Central memory CD4-positive, alpha-beta T cell (primary cell): ENCODE measurements at places on chromosomes 4 and X.

GRCh38 chr4:3630598-3631543 lies 98.6 kb upstream of the LRPAP1 start:
- DNase-seq: no peak

DNA sequence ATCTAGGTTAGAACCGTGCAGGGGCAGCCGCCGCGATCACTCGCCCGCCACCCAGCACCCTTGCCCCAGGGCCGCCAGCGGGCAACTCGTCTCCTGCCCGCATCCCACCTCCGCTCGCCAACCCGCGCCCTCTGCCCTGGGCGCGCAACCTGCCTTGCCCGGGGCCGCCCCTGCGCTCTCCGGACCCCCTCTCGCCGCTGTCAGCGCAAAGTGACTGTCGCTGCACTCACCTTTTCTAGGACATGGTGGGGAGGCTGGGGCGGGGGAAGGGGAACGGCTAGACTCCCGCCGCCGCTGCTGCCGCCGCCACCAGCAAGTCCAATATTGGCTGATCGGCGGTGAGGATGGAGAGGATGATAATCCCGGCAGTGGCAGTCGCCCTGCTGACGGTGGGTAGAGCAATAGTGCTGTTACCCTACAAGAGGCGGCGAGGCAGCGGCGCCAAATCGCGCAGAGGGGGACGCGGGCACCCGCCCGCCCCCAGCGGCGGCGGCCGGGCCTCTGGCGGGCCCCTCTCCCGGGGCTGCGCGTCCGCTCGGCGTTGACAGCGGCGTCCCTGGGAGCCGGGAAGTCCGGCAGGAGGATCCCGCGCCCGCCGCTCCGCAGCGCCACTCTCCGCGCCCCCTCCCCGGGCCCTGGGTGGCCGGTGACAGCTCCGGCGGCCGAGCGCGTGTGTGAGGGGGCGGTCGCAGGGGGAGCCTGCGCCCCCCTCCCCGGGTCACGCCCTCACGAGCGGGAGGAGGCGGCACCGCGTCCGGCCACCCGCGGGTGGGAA lies 2.3 kb upstream of the NR3C2 start:
- DNase-seq: peak; percentile 55

- no peak for DNase-seq
Measured at GRCh38 chrX:15416133-15416993, 32.1 kb upstream of the VEGFD start.

- no peak for DNase-seq
Measured at GRCh38 chrX:13022926-13023325, 21.5 kb downstream of the FAM9C start.

DNA sequence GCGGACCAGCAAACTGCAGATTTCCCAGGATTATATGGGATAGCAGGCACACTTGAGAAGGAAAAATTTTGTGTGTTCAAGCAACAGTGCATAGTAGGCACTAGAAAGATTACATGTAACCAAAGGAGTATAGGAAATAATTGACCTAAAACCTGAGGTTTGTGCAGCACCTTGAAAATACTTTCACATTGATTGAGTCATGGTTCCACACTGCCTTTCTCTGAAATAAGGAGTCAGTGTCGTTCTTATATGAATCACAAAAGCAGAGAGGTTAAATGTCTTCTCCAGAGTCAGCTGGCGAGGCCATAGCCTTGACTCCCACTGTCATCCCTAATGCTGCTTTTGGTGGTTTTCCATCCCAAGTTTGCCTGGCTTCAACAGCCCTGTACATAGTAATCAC lies 138.9 kb downstream of the SOWAHB start:
- no peak for DNase-seq

GRCh38 chr4:113537628-113538027 lies 223.9 kb downstream of the CAMK2D start:
- DNase-seq: no peak

DNA sequence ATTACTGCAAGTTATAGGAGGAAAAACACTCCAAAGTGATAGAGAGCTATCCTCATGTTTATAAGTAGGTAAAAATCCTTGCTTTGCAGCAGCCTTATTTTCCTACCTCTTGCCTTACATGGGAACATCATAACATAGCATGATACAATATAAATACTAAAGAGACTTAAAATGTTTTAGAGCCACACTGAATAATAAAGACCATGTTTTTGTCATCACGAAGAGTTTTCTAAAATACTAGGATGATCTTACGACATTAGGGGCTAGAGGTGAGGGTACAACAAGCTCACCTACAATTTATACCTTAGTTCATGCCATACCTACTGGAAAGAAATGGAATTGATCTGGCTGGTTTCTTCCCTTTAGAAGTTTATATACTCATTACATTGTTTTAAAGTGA lies 184.8 kb downstream of the FBXW7 start:
- no peak for DNase-seq

GRCh38 chr4:3865986-3866812 lies 100.0 kb downstream of the ADRA2C start:
- DNase-seq: no peak

DNA sequence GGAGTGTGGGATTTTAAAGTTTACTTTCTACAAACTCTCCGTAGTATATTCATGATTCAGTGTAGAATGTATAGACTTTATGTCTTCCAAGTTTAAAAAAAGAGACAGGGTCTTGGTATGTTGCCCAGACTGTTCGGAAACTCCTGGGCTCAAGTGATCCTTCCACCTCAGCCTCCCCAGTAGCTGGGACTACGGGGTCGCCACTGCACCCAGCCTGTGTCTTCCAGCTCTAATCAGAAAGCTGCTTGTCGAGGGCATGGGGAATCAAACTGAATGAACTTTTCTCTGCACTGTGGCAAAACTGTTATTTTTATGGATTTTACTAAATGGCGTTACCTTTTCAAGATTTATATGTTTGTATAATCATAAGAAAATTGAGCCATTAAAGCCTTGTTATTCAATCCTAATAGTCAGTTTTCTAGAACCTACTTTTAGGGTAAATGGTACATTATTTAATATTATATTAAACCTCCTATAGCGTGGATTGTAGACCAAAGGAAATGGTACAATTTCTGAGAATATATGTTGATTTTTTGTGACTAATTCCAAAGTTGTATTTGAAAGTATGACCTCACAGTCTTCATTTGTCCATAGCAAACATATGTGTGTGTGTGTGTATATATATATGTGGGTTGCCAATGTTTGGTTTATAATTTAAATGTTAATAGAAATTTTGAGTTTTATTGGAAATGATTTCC lies 1.1 kb downstream of the BLOC1S4 start:
- no peak for DNase-seq

GRCh38 chr4:85953651-85954018 lies 406.2 kb downstream of the MAPK10 start:
- no peak for DNase-seq

DNA sequence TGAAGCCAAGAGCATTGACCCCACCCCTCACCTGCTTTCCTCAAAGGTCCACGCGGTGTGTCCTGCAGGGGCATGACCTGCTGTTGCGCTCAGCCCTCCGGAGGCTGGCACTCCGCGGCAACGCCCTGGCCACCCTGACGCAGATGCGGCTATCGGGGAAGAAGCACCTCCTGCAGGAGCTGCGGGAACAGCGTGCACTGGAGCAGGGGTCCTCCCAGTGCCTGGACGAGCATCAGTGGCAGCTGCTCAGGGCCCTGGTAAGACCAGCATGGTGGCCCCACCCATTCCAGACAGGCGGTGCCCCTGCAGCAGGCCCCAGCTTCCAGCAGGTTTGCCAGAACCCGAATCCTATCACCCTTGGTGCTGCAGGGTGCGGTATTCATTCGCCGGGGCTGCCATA lies 86.0 kb downstream of the EVC start:
- no peak for DNase-seq

GRCh38 chr4:116150152-116150551 lies 935.2 kb downstream of the TRAM1L1 start:
- no peak for DNase-seq

- no peak for DNase-seq
Measured at GRCh38 chr4:47110546-47111132, 79.3 kb downstream of the GABRB1 start.

DNA sequence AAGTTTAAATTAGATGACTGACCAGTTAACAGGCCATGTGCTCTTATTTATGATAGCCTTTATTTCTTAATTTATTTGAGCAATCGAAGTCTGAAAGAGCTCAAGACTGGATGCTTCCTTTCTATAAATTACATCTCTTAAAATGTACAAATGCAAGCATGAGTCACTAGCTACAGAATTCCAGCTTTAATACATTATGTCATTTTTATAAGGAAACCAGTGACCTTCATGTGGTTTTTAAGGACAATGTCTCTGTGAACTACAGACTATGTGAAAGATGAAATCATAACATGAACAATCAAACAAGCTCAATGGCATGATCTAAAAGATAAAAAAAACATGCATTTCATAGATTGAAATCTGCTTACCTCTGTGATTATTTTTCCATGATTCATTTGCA lies 15.4 kb downstream of the HTR2C start:
- no peak for DNase-seq

DNA sequence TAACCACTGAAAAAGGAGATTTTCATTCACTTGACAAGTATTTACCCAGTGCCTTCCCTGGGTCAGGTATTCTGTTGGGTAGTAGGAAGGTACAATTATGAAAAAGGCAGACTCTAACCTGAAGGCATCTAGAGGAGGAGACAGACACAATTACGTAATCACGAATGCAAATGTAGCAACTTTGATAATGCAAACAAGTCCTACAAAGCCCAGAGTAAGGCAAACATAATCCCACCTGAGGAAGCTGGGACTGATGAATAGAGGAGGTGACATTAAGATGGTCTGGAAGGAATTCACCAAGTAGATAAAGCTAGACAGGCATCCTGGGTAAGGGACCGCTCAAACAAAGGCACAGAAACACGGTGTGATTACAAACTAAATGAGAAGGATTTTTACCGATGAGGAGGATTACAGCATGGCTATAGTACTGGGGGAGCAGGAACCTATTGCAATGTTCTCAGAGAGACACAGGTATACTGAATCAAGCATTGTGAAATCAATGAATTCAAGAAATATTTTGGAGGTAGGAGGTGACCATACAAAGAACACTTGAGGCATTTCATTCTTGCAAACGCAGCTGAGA lies 37.1 kb downstream of the TMEM150C start:
- DNase-seq: no peak

- DNase-seq: no peak
Measured at GRCh38 chrX:16308773-16309172, 141.5 kb downstream of the MAGEB17 start.

DNA sequence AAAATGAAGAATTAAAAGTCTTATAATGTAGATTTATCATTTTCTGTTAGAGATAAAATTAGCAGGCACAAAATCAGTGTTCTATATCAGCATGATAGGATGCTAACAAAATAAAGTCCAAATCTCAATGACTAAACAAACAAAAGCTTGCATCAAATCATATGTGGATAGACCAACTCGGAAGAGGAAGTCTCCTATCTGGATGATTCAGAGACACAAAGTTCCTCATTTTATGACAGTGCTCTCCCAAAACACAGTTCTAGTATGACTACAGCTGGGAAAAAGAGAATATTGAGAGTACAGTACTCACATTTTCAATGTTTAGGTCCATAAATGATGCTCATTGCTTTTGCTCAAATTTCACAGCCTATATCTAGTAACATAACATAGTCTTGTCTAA lies 376.1 kb upstream of the CTSO start:
- DNase-seq: no peak

GRCh38 chr4:56906489-56907393 lies 959 bp upstream of the REST start:
- peak; percentile 19 for DNase-seq

GRCh38 chrX:155108427-155108826 lies 37.1 kb downstream of the BRCC3 start:
- no peak for DNase-seq

DNA sequence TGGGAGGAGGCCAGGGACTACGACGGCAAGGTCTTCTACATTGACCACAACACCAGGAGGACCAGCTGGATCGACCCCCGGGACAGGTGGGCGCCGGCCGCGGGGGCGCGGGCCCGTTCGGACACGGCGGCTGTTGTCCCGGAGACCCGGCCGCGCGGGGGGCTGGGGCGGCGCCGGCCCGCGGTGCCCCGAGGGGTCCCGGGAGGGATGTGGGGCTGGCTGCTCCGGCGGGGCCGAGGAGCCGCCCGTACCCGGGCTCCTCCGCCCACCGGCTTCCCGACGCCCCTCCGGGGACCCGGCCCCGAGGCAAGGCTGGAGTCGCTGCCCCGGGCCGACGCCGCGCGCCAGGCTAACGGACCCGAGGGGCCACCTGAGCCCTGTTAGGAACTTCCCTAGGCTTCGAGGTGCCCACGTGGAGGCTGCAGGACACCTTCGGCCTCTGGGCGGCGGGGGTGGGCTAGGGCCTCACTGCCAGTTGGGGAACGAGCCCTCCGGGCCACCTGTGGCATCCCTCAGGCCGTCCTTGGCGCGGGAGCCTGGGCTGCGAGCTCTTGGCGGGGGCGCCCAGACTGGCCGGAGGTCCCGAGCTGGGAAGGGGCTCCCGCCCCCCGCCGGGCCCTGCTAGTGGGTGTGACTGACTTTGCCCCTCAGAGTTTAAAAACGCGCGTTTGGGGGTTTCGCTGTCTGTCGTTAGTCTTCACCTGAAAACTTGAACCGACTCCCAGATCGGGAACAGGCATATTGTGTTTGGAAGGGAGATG lies 660 bp downstream of the WWC2 start:
- DNase-seq: no peak

GRCh38 chr4:12689457-12689856 lies 794.7 kb downstream of the RAB28 start:
- DNase-seq: no peak

GRCh38 chr4:4488405-4489404 lies 53.1 kb downstream of the STX18 start:
- peak; percentile 59 for DNase-seq

- DNase-seq: no peak
Measured at GRCh38 chr4:56318555-56318954, 68.7 kb downstream of the AASDH start.

DNA sequence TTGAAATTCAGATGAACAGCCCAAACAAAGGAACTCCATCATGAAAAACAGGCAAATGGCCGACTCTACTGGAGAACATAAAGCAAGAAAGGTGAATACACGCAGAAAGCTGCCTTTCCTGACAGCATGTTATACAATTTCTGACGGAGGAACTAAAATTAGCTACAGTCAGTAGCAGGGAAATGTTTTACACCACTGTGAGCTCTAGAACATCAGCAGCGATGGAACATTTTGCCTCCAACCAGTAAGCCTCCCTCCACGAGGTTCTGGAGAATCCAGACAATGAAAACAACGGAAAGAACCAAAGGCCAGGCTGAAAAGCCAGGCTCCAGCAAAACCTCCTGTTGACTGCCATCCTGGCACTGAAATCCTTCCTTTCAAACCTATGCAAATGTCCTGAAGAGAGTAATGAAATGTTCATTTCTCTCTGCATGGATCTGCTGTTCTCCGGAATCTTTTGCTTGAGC lies 78.9 kb downstream of the IRF2 start:
- no peak for DNase-seq

- no peak for DNase-seq
Measured at GRCh38 chr4:126959056-126959745, 673.6 kb upstream of the INTU start.

DNA sequence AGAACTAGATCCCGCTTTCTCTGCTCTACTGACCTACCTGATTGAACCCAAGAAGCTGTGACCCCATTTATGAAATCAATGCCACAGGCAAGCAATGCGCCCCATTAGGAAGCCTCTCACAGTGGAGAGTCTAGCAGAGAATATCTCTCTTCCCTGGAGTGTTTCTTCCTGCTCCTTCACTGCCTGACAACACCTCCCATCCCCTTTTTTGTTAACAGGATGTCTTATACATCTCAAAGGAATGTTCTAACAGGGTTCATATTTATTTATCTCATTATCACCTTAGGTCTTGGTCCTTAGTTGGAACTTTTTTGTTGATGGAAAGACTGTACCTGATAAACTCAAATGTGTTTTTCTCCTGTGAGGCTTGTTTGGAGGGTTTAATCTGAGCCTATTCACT lies 35.5 kb downstream of the SLIT2 start:
- no peak for DNase-seq
